Frontal cortex (tissue), 4 donors: ENCODE measurements at places on chromosomes 7 and 10. TPM values are rescaled to one million over a fixed set of nuclear protein-coding genes. Genes with fewer than 3 reads are reported as not detected.

The PRRT4 gene
- 3.3 TPM for total RNA-seq

The UCN3 gene
- total RNA-seq: not detected

The SAMD8 gene
- 73.4 TPM for total RNA-seq

The CAV1 gene
- total RNA-seq: 17.5 TPM

The C7orf57 gene
- total RNA-seq: under 0.01 TPM

The TMEM196 gene
- total RNA-seq: 18.8 TPM

GRCh38 chr10:61899069-61899531, 2.4 kb upstream of the ARID5B start:
- no peak for DNase-seq

DNA sequence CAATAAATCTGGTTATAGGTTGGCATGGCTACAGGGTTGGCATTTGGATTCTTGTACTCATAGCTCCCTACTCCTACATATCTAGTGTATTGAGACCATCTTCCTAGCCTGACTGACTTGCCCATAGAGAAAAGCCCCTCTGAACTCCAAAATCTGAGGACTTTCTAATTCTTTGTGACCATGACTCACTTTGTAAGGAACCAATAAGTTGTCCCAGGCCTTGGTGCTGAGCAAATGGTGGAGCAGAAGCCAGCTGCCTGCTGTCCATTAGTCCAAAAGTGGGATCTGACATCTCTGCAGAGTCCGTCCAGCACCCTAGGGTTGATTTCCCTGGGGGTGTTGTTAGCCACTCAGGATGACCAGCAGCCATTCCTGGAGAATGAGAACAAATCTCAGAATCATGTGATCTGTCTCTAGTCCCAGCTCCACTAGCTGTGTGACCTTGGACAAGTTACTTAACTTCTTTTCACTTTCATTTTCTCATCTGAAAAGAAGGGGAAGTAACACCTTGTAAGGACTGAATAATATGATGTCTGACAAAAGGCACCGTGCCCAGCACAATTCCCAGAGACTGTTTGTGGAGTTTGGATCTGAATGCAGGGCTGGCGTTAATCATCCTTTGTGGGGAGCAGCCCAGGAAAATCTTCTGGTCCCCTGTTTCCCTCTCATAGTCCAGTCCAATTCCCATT, 44.1 kb downstream of the MTURN start:
- no peak for DNase-seq

GRCh38 chr7:39433550-39433949, 132.7 kb upstream of the YAE1 start:
- no peak for DNase-seq

DNA sequence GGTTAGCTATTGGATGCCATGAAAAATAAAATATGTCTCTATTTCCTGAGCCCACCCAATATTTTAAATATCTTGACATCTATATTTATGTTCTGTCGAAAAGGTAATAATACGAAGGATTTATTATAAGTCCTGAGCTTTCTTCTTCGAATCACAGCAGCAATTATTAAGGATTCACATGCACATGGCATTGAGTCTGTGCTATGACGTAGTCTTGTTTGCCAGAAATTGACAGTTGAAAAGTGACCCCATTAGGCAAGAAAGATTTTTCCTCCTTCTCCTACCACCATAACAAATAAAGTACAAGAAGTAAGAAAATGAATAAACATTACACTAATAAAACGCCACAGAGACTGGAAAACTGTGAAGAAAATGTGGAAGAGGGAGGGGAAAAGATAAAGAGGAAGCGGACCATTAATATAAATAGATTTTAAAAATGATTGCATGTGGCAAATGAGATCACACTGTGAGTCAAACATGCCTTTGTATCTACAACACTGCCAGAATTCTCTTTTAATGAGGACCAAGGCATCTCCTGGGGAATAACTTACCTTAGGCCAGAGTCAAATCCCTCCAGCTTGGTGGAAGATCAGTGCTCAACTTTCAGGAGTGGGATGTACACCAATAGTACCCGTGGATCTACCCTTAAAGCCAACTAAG, 21.6 kb downstream of the FZD1 start:
- no peak for DNase-seq

DNA sequence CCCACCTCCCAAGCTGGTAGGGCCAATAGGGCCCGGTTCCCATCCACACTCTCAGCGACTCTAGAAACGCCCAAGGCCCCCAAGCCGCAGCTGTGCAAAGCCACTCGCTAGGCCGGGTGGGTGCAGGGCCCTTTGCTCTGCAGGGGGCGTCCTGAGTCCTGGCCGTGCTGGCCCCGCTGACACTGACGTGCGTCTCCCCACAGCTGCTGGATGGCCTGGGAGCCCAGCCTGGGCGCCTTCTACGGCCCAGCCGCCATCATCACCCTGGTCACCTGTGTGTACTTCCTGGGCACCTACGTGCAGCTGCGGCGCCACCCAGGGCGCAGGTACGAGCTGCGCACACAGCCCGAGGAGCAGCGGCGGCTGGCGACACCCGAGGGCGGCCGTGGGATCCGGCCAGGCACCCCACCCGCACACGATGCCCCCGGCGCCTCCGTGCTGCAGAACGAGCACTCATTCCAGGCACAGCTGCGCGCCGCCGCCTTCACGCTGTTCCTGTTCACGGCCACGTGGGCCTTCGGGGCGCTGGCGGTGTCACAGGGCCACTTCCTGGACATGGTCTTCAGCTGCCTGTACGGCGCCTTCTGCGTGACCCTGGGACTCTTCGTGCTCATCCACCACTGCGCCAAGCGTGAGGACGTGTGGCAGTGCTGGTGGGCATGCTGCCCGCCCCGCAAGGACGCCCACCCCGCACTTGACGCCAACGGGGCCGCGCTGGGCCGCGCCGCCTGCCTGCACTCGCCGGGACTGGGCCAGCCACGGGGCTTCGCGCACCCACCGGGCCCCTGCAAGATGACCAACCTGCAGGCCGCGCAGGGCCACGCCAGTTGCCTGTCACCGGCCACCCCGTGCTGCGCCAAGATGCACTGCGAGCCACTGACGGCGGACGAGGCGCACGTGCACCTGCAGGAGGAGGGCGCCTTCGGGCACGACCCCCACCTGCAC, 31.6 kb upstream of the KNDC1 start:
- DNase-seq: no peak

DNA sequence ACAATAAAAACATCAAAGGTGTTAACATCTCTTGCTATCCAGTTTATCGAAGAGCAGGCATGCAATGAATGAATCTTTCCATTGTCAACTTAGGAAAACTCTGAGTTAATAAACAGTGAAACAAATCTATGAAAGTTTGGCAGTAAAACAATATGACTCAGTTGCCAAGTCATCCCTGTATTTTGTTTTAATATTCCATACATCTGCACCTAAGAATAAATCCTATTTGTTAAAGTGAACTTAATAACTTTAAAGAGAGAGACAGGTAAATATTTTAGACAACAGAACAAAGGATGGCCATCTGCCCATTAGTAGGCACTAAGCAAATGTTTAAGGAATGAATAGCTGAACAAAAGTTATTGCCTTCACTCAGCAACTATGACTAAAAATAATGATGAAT, 700.5 kb upstream of the CELF2 start:
- no peak for DNase-seq

DNA sequence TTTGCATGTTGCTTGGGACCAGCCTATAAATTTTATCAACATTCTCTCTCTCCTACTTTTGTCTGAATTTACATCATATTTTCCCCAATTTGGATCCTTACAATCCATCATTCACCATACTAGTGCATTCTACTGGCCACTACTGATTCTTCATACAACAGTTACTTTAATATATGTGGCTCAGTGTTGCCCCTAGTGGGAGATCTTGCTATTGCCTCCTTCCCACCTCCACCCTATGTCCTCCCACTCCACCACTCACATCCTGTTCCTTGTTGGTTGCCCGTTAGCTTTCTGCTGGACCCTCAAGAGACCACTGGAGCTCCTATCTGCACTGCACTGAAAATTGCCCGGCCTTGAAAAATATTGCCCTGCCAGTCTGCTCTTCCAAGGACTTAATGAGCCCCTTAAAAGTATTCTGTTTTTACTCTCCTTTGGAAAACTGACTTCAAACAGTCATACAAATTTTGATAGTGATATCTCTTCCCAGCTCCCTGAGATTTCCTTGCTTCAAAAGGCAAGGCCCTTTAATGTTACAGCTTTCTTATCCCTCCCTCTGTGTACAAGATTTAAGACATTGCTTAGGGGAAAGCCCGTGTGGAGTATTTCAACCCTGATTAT, 243.2 kb upstream of the TMEM229A start:
- DNase-seq: no peak

- DNase-seq: no peak
Observed at GRCh38 chr7:65001291-65001814, 5.1 kb downstream of the ERV3-1 start.

- DNase-seq: no peak
Observed at GRCh38 chr7:6307762-6308161, 35.3 kb upstream of the CYTH3 start.
